ENCODE measurements at places on chromosomes 2 and 18.

DNA sequence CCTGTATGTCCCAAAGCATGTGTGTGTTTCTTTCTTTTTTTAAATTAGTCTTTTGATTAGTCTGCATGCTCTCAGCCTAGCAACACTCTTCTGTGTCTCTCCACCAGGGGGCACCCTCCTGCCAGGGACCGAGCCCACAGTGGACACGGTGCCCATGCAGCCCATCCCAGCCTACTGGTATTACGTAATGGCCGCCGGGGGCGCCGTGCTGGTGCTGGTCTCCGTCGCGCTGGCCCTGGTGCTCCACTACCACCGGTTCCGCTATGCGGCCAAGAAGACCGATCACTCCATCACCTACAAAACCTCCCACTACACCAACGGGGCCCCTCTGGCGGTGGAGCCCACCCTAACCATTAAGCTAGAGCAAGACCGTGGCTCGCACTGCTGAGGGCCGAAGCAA lies 93.8 kb downstream of the NRP2 start:
- no peak for DNase-seq

GRCh38 chr2:86243950-86244733 lies 44.9 kb downstream of the MRPL35 start:
- DNase-seq, result no peak

- DNase-seq, result no peak
Observed at GRCh38 chr2:47003641-47004427, 88.2 kb upstream of the MCFD2 start.

- no peak for DNase-seq
Observed at GRCh38 chr2:154637456-154637855, 61.0 kb upstream of the KCNJ3 start.

DNA sequence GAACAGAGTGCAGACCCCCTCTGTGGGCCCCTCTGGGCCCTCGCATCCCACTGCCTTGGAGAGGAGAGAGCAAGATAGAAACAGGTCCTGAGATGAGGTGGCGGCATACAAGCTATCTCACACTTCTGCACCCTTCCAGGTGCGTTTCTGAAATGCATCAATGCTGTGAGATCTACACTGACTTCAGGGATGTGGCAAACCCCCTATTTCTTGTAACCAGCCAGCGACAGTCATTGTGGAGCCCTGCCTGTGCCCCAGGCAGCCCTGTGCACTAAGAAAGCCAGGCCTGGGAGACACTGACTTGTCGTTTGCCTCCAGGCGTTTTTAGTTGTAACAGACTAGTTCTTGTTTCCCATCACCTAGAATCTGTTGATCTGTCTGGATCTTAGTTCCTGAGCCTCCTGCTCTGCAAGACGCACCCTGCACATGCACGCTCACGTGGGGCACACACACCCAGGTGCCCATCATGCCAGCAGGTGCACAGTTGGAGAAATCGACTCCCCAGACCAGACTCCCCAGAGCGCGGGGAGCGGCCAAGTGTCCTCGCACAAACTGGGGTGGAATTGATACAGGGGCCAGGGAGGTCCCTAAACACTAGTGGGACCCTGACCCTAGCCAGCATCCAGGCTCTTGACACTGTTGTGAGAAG lies 238.0 kb downstream of the FAM210A start:
- no peak for DNase-seq

DNA sequence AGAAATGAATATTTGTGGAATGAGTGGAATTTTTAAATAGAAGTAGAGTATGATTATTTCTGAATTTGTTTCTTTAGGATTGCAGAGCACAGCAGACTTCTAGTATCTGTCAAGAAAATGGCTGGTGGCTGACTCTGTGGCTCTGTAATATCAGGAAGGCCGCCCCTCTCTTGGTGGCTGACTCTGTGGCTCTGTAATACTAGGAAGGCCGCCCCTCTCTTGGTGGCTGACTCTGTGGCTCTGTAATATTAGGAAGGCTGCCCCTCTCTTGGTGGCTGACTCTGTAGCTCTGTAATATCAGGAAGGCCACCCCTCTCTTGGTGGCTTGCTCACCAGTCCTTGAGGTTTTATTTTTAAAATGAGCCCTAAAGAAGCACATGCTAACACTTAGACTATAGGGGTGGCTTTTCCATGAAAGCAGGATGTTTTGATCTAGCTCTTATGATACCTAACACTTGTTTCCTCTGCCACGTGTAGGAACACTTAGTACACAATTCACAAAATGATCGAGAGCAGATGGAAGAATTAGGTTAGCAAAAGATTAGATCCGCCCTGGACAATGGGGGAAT lies 85.1 kb upstream of the TTC39C start:
- no peak for DNase-seq

DNA sequence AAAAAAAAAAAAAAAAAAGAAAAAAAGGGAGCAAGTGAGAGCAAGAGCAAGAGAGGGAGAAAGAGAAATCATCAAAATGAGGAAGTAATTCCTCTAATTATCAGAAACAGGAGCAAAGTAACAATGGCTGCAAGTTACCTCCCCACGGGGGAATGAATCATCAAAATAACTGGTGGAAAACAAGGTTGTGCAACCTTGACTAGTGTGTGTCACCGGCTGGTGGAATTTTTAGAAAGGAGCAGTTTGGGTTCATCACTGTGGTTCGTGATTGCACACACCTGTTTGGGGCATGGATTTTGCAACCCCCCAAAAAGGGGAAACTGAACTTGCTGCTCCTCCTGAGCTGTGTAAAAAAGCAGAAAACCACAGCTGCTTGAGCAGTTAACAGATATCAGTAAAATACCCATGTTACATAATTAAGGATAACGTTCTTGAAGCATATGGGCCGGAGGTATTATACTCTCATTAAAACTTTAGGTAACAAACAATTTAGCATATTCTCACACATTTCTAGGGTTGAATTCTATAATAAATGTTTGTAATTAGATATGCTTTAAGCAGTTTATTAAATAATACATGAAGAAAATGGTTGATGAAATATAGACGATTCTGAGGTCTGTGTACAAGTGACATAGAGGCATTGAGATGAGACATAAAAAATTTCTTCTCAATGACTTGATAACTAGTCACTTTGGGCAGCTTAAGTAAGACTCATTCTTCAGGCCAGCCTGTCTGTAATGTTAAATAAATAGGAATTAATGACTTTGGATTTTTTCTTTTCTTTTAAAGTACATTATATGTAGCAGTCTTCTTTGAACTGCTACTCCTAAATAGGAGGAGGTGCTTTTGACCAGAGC lies 184.2 kb upstream of the ZEB2 start:
- no peak for DNase-seq

DNA sequence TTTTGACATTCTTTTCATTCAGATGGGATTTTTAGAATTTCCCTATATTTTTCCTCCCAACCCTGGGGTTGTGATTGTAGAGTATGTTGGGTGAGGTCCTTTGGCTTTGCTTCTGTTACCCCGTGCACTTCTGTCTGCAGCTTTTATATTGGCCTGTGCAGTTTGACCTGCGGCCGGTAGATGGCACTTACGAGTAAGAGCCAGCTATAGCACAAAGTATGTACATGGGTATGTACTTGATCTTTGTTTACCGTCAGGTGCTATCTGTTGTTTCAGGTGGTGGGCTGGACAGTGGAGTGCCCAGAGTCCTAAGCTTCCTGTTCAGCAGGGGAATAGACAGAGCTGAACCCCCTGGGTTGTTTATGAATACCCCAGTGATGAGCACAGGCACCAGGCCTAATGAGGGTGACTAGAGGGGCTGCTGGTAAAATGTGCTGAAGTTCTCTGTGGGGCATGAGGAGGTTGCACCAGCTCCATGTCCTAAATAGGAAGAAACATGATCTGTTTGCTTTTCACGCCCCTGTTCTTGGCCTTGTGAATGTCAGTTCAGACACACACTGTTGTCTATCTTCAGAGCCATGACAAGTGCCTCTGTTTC lies 58.9 kb upstream of the THUMPD2 start:
- DNase-seq, result no peak

GRCh38 chr2:154158101-154158500 lies 286.4 kb downstream of the GALNT13 start:
- no peak for DNase-seq

GRCh38 chr2:200756618-200757321 lies 54.9 kb upstream of the BZW1 start:
- DNase-seq, result no peak

DNA sequence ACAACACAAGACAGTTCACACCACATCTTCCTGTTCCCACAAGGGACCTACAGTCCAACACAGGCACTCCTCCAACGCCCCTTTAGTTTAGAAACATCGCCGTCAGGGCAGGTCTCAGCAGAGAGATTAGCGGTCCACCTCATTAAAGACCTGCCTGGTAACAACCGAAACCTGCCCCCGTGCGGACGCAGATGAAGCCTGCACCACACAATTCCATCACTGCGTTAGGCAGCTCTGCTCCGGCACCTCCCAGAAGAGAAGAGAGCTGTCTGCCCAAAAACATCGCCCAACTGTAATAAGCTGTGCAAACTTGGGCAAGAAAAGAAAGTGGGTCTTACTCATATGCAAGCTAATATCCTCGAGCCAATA lies 32.7 kb downstream of the ZNF516 start:
- DNase-seq, result no peak

DNA sequence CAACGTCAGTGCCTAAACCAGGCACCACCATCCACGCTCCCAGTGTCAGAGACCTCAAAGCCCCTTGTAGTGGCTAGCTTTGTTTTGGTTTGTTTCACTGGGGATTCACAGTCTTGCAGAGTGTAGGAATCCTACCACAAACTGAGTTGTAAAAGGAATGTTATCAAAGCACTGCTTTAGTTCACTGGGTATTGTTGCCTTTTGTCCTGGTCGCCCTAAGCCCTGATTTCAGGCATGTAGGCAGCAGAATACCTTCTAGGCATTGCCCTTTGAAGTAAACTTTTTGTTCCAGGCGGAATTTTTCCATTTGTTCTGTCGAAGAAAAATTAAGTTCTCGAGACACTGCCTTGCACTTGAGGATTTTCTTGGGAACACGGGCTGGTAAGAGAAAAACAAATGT lies 29.4 kb downstream of the PTMA start:
- DNase-seq, result no peak

- no peak for DNase-seq
Observed at GRCh38 chr2:216475767-216476166, 22.9 kb upstream of the RPL37A start.

DNA sequence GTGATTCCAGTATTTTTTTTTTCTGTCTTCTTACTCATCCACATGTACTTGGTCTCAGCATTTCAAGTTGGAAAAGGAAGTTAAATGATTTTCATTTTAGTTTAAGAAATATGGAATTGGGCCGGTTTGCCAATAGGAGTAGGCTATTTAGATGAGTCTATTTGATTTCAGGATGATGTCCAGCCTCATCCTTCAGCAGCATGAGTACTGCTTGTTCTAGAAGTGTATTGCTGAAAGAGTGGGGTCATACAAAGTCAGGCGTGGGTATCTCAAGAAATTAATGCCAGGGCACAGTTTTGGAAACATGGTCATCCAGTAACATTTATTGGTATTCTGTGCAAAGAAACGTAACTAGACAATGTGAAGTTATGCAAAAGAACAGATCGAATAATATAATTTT lies 44.9 kb upstream of the MSTN start:
- DNase-seq, result no peak

- DNase-seq, result no peak
Observed at GRCh38 chr2:235293061-235293460, 200.8 kb upstream of the AGAP1 start.

DNA sequence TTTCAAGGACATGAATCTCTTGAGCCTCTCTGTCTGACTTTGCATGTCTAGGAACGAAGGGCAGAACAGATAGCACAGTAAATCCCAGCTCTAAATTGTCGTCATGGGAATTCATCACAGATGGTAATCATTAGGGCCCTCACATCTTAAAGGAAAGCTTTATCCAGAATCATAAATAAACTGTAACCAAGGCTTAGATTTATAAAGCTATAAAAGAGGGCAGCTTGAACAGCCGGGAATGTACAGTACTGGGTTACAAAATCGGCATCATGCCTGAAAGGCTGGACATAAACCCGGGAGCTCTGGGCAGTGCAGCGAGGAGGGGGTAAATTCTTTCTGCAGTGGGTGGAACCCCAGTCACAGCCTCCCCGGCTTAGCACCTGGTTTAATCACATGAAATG lies 144.4 kb downstream of the GFPT1 start:
- no peak for DNase-seq

GRCh38 chr2:231187736-231188505 lies 10.5 kb upstream of the ARMC9 start:
- no peak for DNase-seq

DNA sequence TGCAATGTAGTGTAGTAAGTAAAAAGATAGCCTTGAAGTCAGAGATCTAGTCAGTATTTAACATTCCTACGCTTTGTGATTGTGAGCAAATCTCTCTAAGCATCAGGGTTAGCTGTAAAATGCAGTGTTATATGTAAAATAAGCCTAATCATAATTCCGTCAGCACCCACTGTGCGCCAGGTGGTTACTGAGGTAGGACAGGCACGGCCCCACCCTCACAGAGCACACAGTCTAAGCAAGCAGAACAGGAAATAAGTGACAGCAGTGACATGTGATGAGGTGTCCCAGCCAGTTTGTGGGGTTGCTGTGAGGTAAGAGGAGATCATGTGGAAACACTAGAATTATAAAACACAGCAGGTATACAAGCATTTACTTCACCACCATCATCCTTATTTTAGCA lies 267.1 kb downstream of the ICOS start:
- DNase-seq, result no peak

- no peak for DNase-seq
Observed at GRCh38 chr2:223311889-223312680, 260.1 kb downstream of the KCNE4 start.

DNA sequence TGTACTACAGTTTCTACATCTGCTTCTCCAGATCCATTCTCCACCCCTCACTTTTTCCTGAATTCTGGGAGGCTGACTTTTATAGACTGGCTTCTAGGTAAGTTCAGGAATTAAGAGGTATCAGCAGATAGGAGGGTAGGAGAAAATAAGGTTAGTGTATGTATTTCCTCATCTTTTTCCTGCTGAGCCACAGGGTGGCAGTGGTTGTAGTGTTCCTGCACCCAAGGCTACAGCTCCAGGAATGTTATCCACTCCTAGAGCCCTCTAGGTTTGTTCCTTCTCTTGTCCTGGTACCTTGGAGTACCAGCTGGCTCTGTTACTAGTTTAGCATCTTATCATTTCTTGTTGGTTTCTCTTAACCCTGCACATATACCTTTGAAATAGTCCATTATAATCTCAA lies 40.7 kb upstream of the C2orf66 start:
- DNase-seq, result no peak

DNA sequence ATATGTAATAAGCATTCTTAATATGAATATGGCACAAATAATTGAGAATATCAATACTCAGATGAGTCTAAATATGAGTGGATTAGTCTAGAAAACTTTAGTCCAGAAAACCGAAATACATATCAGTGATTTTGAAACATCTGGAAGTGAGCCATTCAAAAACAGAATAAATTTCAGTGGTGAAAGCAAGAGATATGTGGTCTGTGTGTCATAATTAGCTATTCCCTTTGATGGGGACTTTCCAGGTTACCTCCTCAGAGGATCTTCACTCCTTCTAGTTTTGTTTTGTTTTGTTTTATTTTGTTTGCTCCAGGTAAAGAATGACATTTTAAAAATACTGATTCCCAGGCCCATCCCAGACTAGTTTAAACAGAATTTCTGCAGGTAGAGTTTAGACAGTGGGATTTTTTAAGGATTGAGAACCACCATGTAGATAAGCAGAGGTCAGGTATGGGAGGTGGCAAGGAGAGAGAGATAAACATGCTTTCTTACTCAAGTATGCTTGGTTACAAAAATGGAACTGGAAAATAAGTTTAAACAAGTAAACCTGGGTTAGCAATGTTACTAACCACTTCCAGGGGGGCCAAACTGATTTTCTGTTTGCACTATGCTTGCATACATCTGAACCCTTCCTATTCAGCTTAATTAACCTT lies 70.7 kb downstream of the NABP1 start:
- no peak for DNase-seq
